Erythroblast (primary cell): ENCODE measurements at places on chromosomes 3 and 15.

DNA sequence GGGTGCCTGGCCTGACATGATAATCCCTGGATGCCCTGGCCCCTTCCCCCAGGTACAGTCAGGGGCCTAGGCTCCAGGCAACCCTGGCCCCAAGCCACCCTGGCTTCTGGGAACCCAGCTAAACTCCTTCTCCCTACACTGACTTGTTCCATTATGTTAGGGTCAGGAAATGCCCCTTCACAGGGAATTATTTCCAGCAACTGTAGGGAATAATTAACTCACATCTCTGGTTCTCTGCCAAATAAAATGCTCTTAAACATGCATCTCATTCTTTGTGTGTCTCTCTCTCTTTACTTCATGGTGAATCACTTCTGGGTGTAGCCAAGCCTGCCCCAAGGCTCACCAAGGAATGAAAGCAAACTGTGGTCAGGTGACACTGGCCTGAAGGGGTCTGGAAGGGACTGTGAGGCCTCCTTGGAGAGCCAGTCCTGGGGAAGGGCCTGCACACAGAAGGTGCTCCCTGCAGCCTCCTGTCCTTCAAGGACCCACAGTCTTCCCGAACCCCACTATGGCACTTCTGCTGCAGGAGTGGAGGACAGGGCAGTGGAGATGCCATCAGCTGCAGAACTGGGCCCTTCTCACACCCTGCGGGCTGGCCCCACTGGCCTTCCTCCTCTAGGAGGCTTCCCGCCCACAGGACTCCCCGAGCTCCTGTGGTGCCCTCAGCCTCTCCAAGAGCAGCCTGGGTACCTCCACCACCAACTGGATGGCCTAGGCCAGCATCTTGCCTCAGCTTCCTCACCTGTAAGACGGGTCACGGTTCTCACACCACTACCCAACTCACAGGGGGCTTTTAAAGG, 17.6 kb downstream of the TKT start:
- peak; percentile 42 for DNase-seq

DNA sequence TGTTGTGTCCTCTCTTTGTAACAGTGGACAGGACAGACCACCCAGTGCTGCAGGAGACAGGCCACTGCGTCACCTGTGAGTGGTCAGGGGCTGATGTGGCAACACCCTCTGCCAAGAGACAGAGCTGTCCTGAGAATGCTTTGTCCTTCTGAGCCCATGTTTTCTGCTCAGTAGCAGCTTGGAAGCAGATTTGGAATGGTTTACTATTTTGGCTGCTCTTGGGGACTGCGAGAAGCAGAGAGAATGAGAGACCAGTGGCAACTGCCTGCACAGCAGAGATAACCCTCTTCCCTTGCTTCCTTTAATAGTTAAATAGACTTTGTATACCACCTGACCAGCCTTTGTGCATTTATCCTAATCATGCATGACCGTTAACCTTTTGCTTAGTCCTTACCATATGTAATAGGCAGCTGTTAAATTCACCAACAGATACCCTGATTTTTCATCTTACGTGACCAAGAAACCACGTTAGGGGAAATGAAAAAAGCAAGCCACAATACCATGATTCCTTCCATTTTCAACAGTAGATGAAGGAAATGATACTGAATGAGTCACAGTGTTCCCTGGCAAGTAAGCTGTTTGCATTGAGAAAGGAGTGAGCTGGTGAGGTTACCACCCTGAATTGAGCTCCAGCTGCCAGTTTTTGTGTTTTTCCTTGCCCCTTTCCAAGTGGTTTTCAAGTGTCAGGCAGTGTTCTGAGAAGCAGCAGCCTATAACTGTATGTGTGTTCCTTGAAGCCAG, 35.5 kb downstream of the B3GALNT1 start:
- DNase-seq = peak; percentile 64

- DNase-seq = no peak
These were observed 90.4 kb downstream of the TBC1D2B start for GRCh38 chr15:77986891-77987764.

- DNase-seq = no peak
These were observed 45.6 kb upstream of the WWTR1 start for GRCh38 chr3:149703466-149703865.

GRCh38 chr15:66251790-66252684, 1.5 kb downstream of the MEGF11 start:
- DNase-seq = peak; percentile 54

- no peak for DNase-seq
These were observed 27.2 kb downstream of the SNX1 start for GRCh38 chr15:64122936-64123351.

DNA sequence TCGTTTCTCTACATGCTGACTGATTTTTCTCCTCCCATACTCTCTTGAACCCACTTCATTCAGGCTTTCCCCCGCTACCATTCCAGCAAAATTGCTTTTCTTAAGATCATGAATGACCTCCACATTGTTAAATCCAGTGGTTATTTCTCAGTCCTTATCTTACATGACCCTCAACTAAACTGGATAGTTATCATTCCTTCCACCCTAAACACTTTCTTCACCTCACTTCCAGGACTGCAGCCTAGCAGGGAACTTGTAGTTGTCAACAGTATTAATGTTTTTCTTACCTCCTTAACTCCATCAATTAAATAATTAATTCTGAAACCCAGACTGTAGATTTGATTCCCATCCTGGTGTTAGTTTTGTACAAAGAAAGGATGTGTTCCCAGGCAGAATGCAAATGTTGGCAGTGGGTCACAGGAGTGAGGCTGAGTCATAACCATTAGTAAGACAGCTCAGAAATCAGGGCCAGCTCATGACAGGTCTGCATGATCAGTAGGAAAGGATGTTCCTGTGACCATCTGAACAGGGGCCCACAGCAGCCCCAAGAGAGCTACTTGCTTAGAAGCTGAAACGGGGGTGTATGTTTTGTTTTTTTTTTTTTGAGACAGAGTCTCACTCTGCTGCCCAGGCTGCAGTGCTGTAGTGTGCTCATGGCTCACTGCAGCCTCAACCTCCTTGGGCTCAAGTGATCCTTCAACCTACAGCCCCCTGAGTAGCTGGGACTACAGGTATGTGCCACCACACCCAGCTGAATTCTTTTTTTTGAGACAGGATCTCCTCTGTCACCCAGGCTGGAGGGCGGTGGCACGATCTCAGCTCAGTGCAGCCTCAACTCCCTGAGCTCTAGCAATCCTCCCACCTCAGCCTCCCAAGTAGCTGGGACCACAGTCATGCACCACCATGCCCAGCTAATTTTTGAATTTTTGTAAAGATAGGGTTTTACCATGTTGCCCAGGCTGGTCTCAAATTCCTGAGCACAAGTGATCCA, 9.1 kb downstream of the BCL2L10 start:
- DNase-seq = no peak

DNA sequence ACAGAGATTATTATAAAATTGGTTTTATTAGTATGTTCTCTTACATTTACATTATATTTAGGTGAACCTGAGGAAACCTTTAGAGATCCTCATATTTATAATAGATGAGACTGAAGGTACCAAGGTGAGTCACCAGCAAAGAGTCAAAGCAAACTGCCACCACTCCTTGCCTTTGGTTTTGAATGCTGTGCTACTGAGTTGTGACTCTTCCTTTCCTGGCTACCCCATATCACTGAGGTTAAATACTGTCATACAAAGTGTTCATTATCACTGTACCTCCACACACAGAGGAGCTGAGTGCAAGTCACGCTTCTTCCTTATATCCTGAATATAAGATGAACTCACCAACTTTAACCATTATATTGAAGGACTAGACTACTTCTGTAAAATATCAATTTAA, 168.2 kb downstream of the CBLB start:
- DNase-seq = no peak

- DNase-seq = no peak
These were observed 490.9 kb upstream of the CFAP20DC start for GRCh38 chr3:59540696-59541095.

- DNase-seq = no peak
These were observed 222.0 kb upstream of the GAP43 start for GRCh38 chr3:115401298-115401697.

DNA sequence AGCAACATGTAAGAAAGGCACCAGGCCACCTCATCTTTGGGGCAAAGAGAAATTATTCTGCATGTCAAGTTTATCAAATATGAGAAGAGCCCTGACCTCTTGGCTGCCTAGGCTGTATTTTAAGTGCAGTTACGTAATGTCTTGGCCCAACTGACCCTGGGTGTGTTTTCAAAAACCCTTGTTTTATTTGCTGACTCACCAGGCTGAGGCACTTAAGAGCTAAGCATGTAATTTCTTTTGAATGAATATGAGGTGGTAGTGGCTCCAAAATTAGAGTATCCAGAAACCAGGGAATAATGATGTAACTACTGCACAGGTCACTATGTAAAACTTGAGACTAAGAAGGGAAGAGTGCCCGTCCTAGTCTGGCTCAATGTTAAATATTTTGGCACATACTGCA, 24.3 kb downstream of the PGPEP1L start:
- peak; percentile 64 for DNase-seq

- DNase-seq = no peak
These were observed 11.3 kb upstream of the ARHGEF3 start for GRCh38 chr3:56812754-56813652.

DNA sequence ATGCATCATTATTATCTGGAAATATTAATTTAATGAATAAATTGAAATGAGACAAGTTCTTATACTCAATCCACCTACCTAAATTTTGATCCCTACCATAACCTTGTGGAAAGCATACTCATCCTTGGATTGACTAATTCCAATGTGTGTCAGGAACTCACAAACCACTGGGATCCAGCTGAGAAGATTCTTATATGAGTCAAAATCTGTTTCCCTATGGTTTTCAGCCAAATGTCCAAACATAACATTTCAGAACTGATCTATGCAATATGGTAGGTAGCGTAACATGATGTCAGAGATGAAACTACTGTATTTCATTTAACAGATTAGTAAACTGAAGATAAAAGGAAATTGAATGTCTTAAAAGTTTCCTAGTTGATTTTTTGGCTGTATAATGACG, 250.0 kb downstream of the PLOD2 start:
- no peak for DNase-seq

DNA sequence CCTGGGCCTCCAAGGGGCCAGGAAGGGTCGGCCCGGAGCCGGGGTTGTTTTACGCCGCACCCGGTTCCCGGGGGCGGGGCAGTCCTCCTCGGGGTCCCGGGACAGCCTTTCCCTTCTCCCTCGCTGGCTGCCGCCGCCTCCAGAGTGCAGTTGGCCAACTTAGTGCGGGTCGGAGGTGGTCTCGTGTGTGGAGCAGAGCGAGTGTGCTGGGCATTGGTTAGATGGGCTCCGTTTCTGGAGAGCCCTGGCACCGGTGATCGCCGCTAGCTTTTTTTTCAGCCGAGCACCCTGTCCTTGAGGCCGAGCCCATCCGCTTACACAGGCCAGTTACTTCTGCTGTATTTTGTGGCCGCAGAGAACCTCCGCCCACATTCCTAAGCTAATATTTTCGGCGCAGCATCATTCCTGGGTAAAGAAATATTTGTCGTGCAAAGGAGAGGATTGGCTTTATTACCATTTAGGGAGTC, 585 bp downstream of the KIF23 start:
- peak; percentile 64 for DNase-seq

DNA sequence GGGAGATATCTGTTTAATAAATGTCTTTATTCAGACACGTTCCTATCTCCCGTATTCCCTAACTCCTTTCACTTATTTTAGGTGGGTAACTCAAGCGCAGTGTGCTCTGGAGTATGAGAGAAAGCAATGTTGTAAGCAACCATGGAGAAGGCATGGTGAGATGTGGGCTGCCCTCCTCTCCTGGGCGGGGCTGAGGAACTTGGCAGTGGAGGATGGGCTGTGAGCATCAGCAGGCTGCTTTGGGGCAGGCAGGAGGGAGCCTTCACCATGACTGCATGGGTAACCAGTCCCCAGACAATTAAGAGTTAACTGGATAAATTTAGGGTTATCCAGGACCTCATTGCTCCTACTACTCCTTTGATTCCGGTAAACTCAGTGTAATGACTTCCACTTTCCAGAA, 126.1 kb downstream of the RORA start:
- no peak for DNase-seq

GRCh38 chr15:68641376-68641775, 62.6 kb downstream of the CORO2B start:
- DNase-seq = no peak

- DNase-seq = peak; percentile 96
These were observed at the start of gene HMCES for GRCh38 chr3:129278439-129278965. Gene HMCES, plus strand, starts transcription at chr3:129278870. Its CDS starts 863 bp downstream, at chr3:129279733.

DNA sequence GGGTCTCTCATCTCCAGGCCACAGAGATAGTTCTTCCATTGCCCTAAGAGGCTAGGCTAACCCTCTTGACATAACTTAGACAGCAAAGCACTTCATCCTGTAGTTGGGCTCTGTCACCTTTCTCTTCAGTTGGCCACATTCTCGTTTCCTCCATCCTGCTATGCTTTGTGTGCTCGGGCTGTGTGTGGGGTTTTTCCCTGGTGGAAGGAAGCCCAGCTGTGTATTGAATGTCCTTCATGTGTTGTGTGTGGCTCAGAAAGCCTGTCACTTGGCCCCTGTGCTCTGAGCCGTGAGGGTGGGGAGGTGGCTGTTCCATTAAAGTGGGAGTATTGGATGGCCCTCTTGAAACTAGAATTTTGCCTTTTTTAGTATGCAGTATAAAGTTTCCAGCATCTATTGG, 8.8 kb upstream of the EXOG start:
- no peak for DNase-seq

GRCh38 chr15:64143276-64143675, 8.3 kb upstream of the SNX22 start:
- DNase-seq = no peak

DNA sequence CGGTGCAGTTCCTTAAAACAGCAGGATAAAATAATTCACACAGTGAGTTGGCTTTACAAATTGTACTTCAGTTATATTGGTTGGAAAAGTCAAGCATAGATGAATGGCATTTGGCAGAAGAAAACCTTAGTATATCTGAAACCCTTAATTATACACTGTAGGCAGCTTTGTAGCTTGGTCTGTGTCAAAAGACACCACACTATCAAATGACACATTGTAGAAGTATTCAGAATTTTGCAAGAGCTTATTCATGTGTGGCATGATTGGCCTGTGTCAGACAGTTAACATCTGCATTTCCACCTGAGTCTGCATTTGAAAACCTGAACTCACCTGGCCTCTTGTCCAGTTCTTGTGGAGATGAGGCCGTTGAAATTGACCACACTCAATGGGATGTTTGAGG, 13.8 kb downstream of the TMEM266 start:
- no peak for DNase-seq

- no peak for DNase-seq
These were observed 120.9 kb downstream of the NEK11 start for GRCh38 chr3:131147534-131147933.

GRCh38 chr15:99651023-99651807, 82.0 kb downstream of the LYSMD4 start:
- no peak for DNase-seq

- peak; percentile 10 for DNase-seq
These were observed 4.3 kb upstream of the GPR160 start for GRCh38 chr3:170033489-170033888.
